Naive B cell (primary cell): ENCODE measurements at places on chromosomes 7 and 10. TPM values are rescaled to one million over a fixed set of nuclear protein-coding genes. Genes with fewer than 3 reads are reported as not detected.

DNA sequence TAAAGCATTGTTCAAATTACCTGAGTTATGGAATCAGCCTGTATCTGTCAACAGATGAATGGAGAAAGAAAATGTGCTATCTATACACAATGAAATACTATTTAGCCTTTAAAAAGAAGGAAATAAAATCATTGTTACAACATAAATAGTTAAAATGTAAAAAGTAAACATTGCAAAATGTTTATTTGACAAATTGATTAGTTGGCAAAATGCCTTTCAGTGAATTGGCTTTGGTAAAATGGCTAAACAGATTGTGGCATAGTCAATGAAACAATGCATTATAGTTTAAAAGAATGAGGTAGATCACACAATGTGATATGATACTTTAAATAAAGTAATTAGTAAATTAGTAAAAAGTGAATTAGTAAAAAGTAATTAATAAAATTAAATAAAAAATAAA, 204.8 kb upstream of the MAGI2 start:
- no peaks in the 10 kb centered on the region for H3K27me3 ChIP-seq
- no peak overlapping the region for H3K4me3 ChIP-seq
- DNase-seq = no peak
- H3K36me3 ChIP-seq = no peaks in the 10 kb centered on the region
- no peaks in the 10 kb centered on the region for H3K4me1 ChIP-seq
- H3K27ac ChIP-seq = no peak overlapping the region

DNA sequence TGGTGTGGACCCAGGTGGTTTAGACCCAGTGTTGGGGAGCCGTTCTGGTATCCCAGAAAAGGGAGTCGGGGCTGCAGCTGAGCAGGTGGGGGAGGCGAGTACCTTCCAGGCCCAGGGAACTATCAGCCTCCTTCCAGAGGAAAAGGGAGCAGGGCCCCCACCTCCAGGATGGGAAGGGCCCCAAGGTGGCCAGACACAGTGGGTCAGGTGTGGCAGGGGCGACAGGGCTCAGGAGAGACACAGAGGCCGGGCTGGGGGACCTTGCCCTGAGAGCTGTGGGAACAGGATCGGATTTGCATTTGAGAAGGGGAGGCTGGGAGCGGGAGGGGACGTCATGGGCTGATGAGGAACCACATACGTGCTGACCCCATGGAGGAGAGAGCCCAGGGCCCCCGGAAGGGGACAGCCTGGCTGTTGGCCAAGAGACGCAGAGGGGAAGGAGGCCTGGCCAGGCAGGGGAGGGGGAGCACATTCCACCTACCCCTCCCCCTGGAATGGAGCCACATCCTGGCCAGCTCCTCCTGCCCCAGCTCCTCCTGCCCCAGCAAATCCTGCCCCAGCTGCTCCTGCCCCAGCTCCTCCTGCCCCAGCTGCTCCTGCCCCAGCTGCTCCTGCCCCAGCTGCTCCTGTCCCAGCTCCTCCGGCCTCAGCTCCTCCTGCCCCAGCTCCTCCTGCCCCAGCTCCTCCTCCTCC, 9.7 kb upstream of the TTYH3 start:
- no peak for DNase-seq
- no peaks in the 10 kb centered on the region for H3K36me3 ChIP-seq
- no peak overlapping the region for H3K4me3 ChIP-seq
- H3K27ac ChIP-seq = peak overlapping the region; percentile 26

DNA sequence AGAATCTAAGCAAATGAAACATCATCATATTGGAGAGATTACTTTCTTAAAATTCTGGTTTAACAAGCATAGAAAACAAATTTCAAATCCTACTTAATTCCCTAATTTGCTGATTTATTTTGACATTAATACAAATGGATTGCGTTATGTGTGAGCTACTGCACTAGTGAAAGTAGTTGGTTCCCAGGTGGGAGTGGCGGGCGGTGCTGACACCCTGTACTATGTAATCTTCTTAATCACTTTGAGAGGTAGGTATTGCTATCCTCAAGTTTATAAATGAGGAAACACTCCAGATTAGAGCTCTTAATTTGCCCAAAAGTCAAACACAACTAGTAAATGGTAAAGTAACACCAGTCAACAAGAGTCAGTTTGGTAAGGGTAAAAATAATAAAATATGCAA, 131.1 kb downstream of the ELAPOR2 start:
- no peaks in the 10 kb centered on the region for H3K27me3 ChIP-seq
- no peak overlapping the region for H3K4me3 ChIP-seq
- peaks cover 9% of the 10 kb centered on the region for H3K4me1 ChIP-seq
- H3K27ac ChIP-seq = peak overlapping the region; percentile 54
- H3K36me3 ChIP-seq = peaks cover 6% of the 10 kb centered on the region
- DNase-seq = no peak

DNA sequence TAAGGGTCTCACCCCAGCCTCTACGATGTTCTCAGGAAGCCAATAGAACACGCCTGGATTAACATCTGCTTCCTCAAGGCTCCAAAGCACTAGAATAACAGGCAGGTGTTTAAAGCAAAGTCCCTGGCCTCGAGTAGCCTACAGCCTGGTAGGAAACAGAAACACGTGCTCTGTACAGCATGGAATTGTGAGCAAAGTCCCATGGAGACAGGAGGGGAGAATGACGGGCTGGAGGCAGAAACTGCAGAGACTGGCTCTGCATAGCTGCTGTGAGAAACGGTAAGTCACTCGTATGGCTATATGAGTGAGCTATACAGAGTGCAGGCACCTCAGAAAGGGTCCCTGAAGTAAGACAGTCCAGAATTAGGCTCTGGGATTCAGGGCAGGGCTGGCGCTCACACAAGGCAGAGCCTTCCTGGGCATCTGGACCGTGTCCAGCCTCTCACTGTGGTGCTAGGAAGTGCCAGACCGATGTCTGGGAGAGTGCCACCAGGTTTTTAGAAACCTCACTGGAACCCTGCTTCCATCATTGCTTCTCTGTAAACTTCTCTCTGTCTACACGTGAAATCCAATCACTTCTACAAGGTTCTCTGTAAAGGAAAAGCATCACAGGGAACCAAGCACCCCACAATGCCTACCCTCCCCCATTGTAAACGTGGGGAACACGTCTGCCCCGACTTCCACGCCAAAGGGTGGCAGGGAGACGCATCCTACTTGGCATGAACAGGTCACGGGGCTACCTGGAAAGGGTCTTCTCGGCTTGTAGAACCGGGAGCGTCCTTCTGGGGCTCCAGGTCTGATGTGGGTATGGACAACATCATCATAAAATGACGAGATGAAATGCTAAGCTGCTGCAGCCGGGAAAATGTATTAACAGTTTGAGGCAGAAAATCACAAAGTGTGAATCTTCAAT, 38.8 kb upstream of the SHH start:
- H3K27me3 ChIP-seq = peaks cover 18% of the 10 kb centered on the region
- no peaks in the 10 kb centered on the region for H3K4me1 ChIP-seq
- H3K4me3 ChIP-seq = no peak overlapping the region
- no peak for DNase-seq
- H3K27ac ChIP-seq = no peak overlapping the region

DNA sequence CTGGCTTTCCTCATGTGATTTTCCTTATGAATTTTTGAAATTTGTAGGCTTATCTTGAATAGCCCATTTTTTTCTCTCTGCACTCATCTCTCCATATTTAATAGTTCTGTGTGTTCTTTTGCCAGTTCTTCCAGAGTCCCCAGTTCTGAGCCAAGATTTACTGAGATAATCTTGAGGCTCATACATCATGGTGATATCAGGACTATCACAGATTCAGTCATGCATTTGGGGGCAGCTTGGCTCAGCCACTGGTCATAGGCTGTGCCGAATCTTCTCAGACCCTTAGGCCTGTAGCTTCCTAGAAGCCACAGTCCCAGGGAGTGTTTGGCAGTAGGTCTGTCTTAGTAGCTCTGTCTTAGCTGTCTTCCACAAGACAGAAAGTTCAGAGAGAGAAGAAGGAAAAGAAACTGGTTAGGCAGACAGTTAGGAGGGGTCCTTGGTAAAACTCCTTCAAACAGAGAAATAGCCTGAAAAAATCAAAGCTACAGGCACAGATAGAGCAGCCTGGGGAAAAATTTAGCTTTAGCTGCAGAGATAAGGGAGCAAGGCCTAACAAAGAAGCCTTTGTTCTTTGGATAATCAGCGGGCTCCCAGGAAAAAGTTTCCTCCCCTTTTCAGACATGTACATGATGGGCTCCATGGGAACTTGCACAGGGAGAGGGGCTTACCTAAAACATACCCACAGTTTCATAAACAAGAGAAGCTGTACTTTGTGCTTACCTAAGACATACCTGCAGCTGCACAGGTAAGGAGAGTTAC, 29.1 kb downstream of the FAS start:
- H3K4me3 ChIP-seq = no peak overlapping the region
- peaks cover 15% of the 10 kb centered on the region for H3K36me3 ChIP-seq
- H3K4me1 ChIP-seq = peaks cover 4% of the 10 kb centered on the region
- H3K27me3 ChIP-seq = no peaks in the 10 kb centered on the region

DNA sequence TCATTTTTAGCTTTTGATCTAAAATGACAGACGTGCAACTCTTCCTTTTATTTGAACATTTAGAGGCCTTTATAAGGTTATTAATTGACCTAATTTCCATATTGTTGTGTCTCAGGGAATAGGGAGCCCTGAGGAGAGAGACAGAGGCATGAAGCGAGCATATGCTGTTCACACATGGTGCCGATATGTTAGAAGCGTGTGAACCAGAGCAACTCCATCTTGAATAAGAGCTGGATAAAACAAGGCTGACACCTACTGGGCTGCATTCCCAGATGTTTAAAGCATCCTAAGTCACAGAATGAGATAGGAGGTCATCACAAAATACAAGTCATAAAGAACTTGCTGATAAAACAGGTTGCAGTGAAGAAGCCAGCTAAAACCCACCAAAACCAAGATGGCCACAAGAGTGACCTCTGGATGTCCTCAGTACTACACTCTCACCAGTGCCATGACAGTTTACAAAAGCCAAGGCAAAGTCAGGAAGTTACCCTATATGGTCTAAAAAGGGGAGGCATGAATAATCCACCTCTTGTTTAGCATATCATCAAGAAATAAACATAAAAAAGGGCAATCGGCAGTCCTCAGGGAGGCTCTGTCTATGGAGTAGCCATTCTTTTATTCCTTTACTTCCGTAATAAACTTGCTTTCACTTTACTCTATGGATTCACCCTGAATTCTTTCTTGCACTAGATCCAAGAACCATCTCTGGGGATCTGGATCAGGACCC, 80.1 kb downstream of the SEC61G start:
- no peaks in the 10 kb centered on the region for H3K4me1 ChIP-seq
- H3K27ac ChIP-seq = no peak overlapping the region
- no peak for DNase-seq
- no peaks in the 10 kb centered on the region for H3K27me3 ChIP-seq
- H3K4me3 ChIP-seq = no peak overlapping the region
- no peaks in the 10 kb centered on the region for H3K36me3 ChIP-seq

- H3K36me3 ChIP-seq = peaks cover 5% of the 10 kb centered on the region
- no peak overlapping the region for H3K4me3 ChIP-seq
- H3K4me1 ChIP-seq = peaks cover 16% of the 10 kb centered on the region
- H3K27me3 ChIP-seq = peaks cover 12% of the 10 kb centered on the region
- no peak for DNase-seq
- H3K27ac ChIP-seq = peak overlapping the region; percentile 29
Measured at GRCh38 chr10:5460468-5461202, 38.7 kb downstream of the CALML5 start.

- H3K27me3 ChIP-seq = no peaks in the 10 kb centered on the region
- H3K4me1 ChIP-seq = peaks cover 35% of the 10 kb centered on the region
- H3K4me3 ChIP-seq = peak overlapping the region; percentile 44
- peak; percentile 31 for DNase-seq
- no peaks in the 10 kb centered on the region for H3K36me3 ChIP-seq
Measured at GRCh38 chr10:49309691-49310411, 10.9 kb downstream of the C10orf71 start.

GRCh38 chr7:72709909-72710308, 118.1 kb downstream of the TYW1B start:
- H3K4me1 ChIP-seq = no peaks in the 10 kb centered on the region
- H3K4me3 ChIP-seq = no peak overlapping the region
- peaks cover 37% of the 10 kb centered on the region for H3K36me3 ChIP-seq
- DNase-seq = no peak
- no peak overlapping the region for H3K27ac ChIP-seq
- H3K27me3 ChIP-seq = no peaks in the 10 kb centered on the region

GRCh38 chr7:44149571-44150465, 8.7 kb upstream of the MYL7 start:
- no peak for DNase-seq
- peaks cover 11% of the 10 kb centered on the region for H3K27me3 ChIP-seq
- no peak overlapping the region for H3K4me3 ChIP-seq
- no peaks in the 10 kb centered on the region for H3K36me3 ChIP-seq
- no peak overlapping the region for H3K27ac ChIP-seq

DNA sequence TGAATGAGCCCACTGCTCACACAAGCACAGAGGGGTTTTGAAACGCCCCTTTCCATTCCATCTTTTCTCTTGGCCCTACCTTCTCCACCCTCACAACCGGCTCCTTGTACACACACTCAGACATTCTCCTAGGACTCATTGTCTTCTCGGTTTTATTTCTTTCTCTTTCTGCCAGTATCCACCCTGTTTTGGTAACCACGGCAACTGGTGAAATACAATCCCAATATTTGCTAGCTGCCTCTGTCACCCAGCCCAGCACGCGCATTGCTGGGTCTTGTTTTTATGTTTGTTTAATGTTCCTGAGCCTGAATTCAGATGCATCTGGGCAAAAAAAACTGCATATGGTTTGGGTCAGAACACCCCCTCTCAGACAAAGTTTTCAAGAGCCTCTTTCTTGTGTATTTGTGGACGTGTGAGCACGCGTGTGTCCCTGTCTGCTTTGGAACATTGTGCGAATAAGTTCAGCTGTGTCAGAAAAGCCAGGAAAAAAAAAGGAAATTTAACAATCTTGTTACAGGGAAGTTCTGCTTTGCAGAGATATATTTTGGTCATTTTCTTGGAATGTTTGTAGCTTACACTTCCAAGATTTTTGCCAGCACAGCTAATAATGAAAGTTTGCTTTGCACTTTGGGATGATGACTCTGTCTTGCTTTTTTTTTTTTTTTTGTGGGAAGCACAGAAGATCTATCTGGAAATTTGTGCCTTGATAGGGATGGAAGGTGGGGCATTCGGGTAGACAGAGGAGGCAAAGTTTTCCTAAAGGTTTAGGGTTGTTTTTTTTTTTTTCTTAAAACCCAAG, 225.9 kb downstream of the TRIL start:
- peaks cover 12% of the 10 kb centered on the region for H3K27me3 ChIP-seq
- no peak for DNase-seq
- no peaks in the 10 kb centered on the region for H3K4me1 ChIP-seq
- no peaks in the 10 kb centered on the region for H3K36me3 ChIP-seq

GRCh38 chr7:102934701-102935100, 21.9 kb downstream of the LRRC17 start:
- no peak overlapping the region for H3K4me3 ChIP-seq
- peaks cover 4% of the 10 kb centered on the region for H3K4me1 ChIP-seq
- H3K27me3 ChIP-seq = no peaks in the 10 kb centered on the region
- DNase-seq = no peak

PON1 gene
- polyA plus RNA-seq = not detected

PTF1A gene
- not detected for polyA plus RNA-seq

NAT16 gene
- polyA plus RNA-seq = not detected
